Activated CD4-positive, alpha-beta memory T cell treated with anti-CD3 and anti-CD28 coated beads, Interleukin-2, amount 10 ng/mL, durations not matched to agents 7 days and 5 days (primary cell): ENCODE measurements at places on chromosomes 5 and 9. TPM values are rescaled to one million over a fixed set of nuclear protein-coding genes. Genes with fewer than 3 reads are reported as not detected.

PCA3 gene
- not detected for total RNA-seq

RNF38 gene
- 44.4 TPM for total RNA-seq

SPATA31D1 gene
- total RNA-seq: not detected

- no peak for DNase-seq
- H3K4me3 ChIP-seq: peak overlapping the region; percentile 86
- H3K27me3 ChIP-seq: no peaks in the 10 kb centered on the region
- peaks cover 86% of the 10 kb centered on the region for H3K4me1 ChIP-seq
- H3K36me3 ChIP-seq: peaks cover 66% of the 10 kb centered on the region
Measured at GRCh38 chr5:151215546-151215880, 8.4 kb downstream of the CCDC69 start.

GRCh38 chr5:90097082-90097477 lies 312.5 kb downstream of the CETN3 start:
- H3K27ac ChIP-seq: no peak overlapping the region
- H3K4me1 ChIP-seq: no peaks in the 10 kb centered on the region
- no peak overlapping the region for H3K4me3 ChIP-seq
- no peak for DNase-seq
- no peaks in the 10 kb centered on the region for H3K36me3 ChIP-seq

DNA sequence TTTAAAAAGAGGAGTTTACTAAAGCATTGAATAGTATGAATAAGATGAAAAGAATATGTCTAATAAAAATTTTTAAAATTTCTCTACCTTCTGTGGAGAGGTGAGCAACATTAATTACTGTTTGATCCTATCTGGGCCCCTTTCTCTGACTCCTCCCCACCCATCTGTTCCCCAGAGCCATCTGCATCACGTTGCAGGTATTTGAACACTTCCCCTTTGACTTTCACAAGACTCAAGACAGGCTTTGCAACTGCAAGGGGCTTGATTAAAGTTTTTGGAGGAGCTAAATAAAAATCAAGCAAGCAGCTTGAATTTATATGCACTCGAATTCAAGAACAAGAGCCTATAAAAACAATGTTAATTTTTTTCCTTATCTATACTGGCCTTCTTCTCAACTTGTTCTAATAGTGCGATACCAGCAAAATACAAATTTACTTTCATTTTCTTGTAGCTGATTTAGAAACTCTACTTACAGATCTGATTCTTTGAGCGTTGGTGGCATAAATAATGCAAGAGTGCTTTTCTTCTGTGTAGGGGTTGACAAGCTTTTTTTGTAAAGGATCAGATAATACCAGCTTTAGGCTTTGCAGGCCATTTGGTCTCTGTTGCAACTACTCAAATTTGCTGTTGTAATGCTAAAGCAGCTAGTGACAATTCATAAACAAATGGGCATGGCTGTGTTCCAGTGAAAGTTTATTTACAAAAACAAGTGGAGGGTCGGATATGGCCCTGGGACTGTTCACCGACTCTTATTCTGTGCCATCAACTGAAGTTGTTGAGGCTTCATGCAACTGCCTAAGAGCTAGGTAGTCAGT lies 21.2 kb downstream of the TXNDC8 start:
- H3K27me3 ChIP-seq: peaks cover 2% of the 10 kb centered on the region
- H3K36me3 ChIP-seq: no peaks in the 10 kb centered on the region
- no peak overlapping the region for H3K4me3 ChIP-seq
- no peak for DNase-seq
- H3K27ac ChIP-seq: no peak overlapping the region

DNA sequence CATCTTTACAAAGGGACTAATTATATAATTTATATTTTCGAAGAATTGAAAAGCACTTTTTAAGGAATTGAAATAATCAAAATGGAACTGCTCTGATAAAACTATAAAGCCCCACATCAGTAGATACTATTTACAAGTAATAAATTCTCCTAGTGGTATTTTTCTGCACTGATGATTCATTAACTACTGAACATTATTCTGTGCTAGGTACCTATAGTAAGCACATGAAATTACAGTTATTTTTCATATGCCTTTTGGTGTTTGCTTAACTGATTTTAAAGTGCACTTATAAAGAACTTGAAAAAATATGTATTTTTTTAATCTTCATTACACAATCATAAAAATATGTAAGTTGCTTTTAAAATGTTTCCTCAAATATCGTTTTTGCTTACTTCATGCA lies 123.0 kb downstream of the MAN2A1 start:
- H3K4me1 ChIP-seq: no peaks in the 10 kb centered on the region
- H3K27me3 ChIP-seq: no peaks in the 10 kb centered on the region
- no peak overlapping the region for H3K27ac ChIP-seq

GRCh38 chr9:121331992-121332685 lies 37.9 kb downstream of the STOM start:
- H3K4me1 ChIP-seq: no peaks in the 10 kb centered on the region
- no peaks in the 10 kb centered on the region for H3K27me3 ChIP-seq
- peaks cover 18% of the 10 kb centered on the region for H3K36me3 ChIP-seq
- no peak for DNase-seq
- H3K27ac ChIP-seq: no peak overlapping the region

- no peak for DNase-seq
- H3K36me3 ChIP-seq: no peaks in the 10 kb centered on the region
- no peak overlapping the region for H3K27ac ChIP-seq
- H3K4me1 ChIP-seq: no peaks in the 10 kb centered on the region
Measured at GRCh38 chr9:113705306-113705927, 170.7 kb upstream of the ZNF618 start.

- peaks cover 2% of the 10 kb centered on the region for H3K36me3 ChIP-seq
- peaks cover 30% of the 10 kb centered on the region for H3K4me1 ChIP-seq
Measured at GRCh38 chr9:68932458-68932857, 81.5 kb downstream of the PRKACG start.

DNA sequence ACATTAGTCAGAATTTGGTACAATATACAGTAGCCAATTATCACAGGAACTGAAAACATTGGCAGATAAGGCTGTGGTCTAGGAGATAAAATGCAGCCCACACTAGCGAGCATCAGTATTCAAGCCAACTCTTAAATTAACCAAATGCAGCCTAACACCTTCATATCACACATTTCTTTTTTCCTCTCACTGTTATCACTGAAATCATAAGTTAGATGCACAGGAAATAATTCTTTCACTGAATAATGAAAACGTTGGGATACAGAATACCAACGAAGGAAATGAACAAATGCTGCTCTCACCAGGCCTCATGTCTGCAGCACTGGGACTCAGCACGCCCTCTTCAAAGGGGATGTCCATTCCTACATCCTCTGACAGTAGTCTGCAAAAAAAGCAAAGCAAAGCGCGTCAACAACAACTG lies 109.1 kb upstream of the PCA3 start:
- H3K27ac ChIP-seq: peak overlapping the region; percentile 50
- no peaks in the 10 kb centered on the region for H3K36me3 ChIP-seq
- H3K27me3 ChIP-seq: no peaks in the 10 kb centered on the region
- H3K4me3 ChIP-seq: no peak overlapping the region

DNA sequence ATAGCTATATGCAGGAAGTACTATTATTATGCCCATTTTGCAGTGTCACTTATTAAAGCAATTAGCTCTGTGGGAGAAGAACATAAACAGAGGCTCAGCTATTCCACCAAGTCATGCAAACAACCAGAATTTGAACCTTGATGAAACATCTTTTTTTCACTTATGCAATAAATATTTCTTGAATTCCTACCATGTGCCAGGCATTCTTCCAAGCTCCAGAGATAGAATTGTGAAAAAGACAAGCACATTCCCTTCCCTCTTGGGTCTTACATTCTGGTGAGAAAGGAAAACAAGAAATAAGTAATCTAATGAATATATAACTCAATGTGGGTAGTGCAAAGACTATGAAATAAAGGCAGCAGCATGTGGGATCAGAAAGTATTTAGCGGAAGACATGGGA lies 32.1 kb upstream of the ADRB2 start:
- peaks cover 17% of the 10 kb centered on the region for H3K27me3 ChIP-seq
- H3K4me1 ChIP-seq: peaks cover 36% of the 10 kb centered on the region
- H3K4me3 ChIP-seq: no peak overlapping the region
- H3K36me3 ChIP-seq: no peaks in the 10 kb centered on the region

DNA sequence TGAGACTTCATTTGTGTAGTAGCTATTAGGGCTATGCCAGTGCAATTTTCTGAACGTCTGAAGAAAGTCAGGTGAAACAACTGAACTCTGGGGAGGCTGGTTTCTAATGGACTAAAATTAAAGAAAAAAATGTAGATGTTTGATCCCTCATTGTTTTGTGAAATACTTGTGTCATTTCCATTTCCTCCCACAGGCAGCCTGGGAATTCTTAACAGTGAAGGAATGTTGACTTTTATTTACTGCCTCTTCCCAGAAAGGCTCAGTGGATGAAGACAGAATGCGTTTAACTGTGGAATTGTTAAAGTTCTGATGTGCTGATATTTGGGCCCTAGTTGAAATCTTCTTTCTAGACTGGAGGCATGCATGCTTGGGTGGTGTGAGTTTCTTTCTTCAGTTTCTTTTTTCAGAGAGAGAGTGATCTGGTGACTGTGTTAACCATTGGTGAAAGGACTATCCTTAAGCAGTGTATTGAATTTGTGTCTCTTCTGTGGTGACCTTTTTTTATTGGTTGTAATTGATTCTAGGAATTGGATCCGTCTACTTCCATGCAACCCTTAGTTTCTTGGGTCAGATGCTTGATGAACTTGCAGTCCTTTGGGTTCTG lies 15.5 kb downstream of the ACER2 start:
- no peak overlapping the region for H3K4me3 ChIP-seq
- H3K27me3 ChIP-seq: no peaks in the 10 kb centered on the region
- no peak overlapping the region for H3K27ac ChIP-seq

DNA sequence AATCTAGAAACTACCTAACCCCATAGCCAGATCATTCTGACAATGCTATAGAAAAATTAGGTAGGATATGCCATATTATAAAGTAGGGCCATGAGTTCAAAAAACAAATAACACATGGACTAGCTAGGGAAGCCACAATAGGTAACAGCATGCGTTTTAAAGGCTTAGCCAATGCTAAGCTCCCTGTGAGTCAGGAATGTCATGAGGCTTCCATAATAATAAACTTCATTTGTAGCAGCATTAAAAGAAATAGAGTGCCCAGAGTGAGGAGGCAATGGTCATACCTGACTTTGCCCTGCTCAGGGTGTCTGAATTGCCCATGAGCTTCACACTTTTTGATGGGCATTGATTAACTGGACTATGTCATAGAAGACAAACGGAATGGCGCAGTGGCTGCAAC lies 15.8 kb downstream of the FOXE1 start:
- peaks cover 44% of the 10 kb centered on the region for H3K27me3 ChIP-seq
- H3K27ac ChIP-seq: no peak overlapping the region
- peaks cover 7% of the 10 kb centered on the region for H3K36me3 ChIP-seq
- no peaks in the 10 kb centered on the region for H3K4me1 ChIP-seq
